ENCODE measurements at places on chromosomes 16 and 17.

- DNase-seq, result no peak
Measured at GRCh38 chr17:55859301-55859795, 108.5 kb downstream of the PCTP start.

DNA sequence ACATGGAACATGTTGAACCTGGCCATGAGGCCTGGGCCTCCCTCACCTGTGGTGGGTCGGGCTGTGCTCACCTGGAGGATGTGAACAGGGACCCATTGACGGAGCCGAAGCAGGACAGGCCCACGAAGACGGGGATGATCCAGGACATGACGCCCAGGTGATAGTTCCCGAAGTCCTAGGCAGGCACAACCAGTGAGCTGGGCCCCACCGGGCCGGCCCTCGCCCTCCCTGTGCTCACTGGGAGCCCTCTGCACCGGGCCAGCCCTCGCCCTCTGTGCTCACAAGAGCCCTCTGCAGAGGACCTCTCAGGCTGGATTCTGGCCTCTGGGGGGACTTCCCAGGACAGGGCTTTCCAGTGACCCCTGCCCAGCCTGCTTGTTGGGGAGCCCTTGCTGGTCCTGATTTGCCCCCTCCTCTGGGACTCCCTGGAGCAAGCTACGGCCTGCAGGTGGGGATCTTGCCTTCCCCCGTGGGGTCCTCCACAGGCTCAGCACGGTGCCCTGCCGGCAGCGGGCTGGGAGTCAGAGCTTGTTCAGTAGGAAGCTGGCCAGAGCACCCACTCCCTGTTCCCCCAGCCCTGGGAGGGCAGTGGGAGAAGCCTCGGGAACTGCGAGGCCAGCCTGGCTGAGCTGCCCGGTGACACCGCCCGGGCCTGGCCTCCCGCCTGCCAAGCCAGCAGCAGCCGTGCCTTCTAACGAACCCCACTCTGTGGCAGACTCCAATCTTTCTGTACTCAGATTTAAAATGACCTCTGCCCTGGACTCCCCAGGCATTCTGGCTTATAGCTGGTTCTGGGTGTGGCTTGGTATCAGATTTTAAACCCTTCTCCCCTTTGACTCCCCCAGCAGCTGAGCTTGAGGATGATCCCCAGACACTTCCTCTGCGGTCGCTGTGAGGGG is 30.4 kb downstream of the SLC7A5 start:
- no peak for DNase-seq

GRCh38 chr17:80425835-80426426 is 11.0 kb downstream of the ENDOV start:
- no peak for DNase-seq

DNA sequence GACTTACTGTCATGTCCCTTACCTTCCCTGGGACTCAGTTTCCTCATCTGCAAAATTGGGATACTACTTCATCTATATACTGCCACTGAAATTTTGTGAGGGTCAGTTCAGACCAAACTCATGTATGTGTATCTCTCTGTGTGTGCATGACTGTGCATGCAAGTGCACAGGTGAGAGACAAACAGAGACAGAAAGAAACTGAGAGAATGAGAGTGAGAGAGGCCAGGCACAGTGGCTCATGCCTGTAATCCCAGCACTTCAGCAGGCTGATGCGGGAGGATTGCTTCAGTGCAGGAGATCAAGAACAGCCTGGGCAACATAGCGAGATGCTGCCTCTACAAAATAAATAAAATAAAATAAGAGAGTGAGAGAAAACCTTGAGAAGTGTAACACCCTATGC is 32.1 kb upstream of the SLC6A2 start:
- DNase-seq, result no peak

- no peak for DNase-seq
Measured at GRCh38 chr17:70597774-70598173, 428.4 kb downstream of the KCNJ2 start.

GRCh38 chr16:78892951-78893733 is 707.4 kb downstream of the MAF start:
- DNase-seq, result no peak

GRCh38 chr17:38735161-38735997 is 5.2 kb downstream of the CISD3 start:
- no peak for DNase-seq

- no peak for DNase-seq
Measured at GRCh38 chr16:83862661-83863060, 36.3 kb upstream of the MLYCD start.

DNA sequence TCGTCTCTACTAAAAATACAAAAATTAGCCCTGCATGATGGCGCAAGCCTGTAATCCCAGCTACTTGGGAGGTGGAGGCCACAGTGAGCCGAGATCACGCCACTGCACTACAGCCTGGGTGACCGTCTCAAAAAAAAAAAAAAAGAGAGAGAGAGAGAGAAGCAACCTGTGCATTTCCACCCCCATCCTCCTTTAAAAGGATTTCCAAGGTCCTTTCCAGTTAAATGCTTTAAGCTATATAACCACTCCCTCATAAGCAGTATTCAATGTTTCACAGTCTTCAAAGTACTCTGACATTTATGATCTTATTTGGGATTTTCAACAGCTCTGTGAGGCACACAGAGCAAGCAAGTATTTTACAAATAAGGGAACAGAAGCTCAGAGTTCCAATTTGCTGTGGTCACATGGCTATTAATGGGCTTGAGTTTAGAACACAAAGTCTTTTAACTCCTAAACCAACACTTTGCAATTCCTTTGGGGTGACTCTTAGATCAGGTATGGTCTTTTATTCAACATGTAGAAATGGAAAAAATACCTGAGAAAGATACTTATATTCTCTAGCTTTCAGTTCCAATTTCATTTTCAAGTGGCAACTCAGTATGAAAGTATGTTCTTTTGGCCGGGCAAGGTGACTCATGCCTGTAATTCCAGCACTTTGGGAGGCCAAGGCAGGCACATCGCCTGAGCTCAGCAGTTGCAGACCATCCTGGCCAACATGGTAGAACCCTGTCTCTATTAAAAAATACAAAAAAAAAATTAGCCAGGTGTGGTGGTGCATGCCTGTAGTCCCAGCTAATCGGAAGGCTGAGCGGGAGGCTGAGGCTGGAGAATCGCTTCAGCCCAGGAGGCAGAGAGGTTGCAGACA is 31.3 kb downstream of the SPOP start:
- DNase-seq, result no peak

- DNase-seq, result no peak
Measured at GRCh38 chr17:80527016-80527645, 17.5 kb upstream of the RPTOR start.
